ENCODE measurements at places on chromosomes 5 and 9. TPM values are rescaled to one million over a fixed set of nuclear protein-coding genes. Genes with fewer than 3 reads are reported as not detected.

DNA sequence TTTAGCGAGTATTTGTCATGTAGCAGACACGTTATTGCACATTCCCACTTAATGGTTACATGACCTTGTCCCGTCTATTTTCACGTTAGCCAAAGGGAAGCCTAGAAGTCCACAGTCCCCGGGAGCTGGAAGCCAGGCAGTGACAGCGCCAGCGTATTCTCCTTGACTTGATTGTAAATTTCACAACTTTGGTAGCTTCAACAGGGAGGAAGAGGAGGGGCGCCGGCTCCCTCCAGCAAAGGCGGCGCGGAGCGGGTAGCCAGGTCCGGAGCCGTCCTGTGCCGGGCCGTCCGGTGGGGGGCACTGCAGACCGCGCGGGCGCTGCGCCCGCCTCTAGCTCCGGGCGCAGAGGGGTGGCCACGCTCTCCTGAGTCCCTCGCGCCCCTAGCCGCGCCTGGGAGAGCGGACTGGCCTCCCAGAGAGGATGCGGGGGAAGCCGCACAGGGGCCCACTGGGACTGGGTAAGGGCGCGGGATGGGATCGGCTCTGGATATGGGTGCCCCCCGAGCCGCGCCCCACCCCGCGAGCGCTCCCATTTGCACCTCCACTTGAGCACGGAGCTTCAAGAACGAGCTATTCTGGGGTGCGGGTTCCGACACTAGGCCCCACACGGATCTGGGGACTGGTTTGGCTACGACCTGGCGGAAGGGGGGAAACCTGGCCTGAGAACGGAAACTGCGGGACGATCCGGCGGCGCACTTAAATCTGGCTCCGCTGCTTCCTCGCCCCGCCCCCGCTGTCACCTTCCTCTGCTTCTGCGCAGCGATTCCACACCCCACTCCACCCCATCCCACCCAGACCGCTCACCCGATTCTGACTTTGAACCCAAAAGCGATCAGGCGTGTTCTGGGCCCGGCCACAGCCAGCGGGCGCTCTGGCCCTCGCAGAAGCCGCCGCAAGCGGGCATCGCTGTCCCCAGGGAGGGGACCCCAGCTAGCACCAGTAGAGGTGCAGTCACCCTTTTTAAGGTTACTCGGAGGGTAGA is 23.8 kb downstream of the KLF4 start:
- peak; percentile 59 for DNase-seq

- no peak for DNase-seq
Measured at GRCh38 chr5:173352366-173353349, 24.4 kb upstream of the STC2 start.

- no peak for DNase-seq
Measured at GRCh38 chr9:111148052-111149017, 110.1 kb upstream of the LPAR1 start.

- no peak for DNase-seq
Measured at GRCh38 chr5:163963881-163964280, 458.5 kb downstream of the MAT2B start.

- peak; percentile 54 for DNase-seq
Measured at GRCh38 chr9:2623288-2624050, 1.9 kb downstream of the VLDLR start.

- no peak for DNase-seq
Measured at GRCh38 chr5:131481569-131481968, 153.5 kb downstream of the RAPGEF6 start.

LHX2 gene
- total RNA-seq, result not detected

SLC34A3 gene
- total RNA-seq, result not detected

- DNase-seq, result no peak
Measured at GRCh38 chr5:179224741-179225140, 120.5 kb downstream of the ADAMTS2 start.

IL13 gene
- total RNA-seq, result not detected

Measured in dermis microvascular lymphatic vessel endothelial cell (primary cell).